Effector CD8-positive, alpha-beta T cell (primary cell): ENCODE measurements at places on chromosomes 4 and X.

DNA sequence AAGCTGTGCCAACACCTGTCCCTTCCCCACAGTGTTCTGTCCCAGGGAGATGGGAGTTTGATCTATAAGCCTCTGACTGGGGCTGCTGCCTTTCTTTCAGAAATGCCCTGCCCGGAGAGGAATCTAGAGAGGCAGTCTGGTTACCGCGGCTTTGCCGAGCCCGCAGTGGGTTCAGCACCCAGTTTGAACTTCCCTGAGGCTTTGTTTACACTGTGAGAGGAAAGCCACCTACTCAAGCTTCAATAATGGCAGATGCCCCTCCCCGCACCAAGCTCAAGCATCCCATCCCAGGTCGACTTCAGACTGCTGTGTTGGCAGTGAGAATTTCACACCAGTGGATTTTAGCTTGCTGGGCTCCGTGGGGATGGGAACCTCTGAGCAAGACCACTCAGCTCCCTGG, 33.3 kb upstream of the ARSJ start:
- no peak for DNase-seq

DNA sequence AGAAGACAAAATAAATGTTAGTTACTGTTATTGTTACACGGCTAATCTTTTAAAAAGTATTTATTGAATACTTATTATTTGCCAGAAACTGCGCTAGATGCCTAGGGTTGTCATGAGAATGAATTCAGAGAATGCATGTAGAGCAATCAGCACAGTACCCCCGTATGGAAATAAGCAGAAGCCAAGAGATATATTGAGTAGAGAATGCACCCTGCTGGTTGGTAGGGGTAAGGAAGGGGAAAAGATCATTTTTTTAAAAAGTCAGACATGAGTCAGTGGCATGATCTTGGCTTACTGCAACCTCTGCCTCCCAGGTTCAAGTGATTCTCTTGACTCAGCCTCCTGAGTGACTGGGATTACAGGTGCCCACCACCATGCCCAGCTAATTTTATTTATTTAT, 13.1 kb upstream of the DRP2 start:
- no peak for DNase-seq

DNA sequence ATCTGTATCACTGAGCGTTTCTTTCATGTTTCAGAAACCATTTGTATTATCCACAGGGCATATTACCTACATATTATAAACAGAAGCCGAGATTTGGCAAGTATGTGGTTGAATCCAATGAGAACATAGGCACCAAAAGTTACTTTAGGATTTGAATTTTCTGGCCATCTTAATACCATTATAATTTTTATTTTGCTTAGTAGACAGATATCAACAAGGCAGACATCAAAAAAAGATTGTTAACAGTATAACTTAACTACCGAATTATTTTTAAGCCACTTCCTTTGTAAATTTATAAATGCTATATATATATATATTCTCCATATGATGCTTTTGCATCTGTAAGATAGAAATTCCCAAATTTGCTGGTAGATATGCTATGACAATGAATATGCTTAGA, 2.2 kb downstream of the GUCY1B1 start:
- no peak for DNase-seq

GRCh38 chr4:132827522-132827921, 321.6 kb upstream of the PCDH10 start:
- no peak for DNase-seq

GRCh38 chr4:151267822-151268535, 9.0 kb upstream of the PRSS48 start:
- no peak for DNase-seq

DNA sequence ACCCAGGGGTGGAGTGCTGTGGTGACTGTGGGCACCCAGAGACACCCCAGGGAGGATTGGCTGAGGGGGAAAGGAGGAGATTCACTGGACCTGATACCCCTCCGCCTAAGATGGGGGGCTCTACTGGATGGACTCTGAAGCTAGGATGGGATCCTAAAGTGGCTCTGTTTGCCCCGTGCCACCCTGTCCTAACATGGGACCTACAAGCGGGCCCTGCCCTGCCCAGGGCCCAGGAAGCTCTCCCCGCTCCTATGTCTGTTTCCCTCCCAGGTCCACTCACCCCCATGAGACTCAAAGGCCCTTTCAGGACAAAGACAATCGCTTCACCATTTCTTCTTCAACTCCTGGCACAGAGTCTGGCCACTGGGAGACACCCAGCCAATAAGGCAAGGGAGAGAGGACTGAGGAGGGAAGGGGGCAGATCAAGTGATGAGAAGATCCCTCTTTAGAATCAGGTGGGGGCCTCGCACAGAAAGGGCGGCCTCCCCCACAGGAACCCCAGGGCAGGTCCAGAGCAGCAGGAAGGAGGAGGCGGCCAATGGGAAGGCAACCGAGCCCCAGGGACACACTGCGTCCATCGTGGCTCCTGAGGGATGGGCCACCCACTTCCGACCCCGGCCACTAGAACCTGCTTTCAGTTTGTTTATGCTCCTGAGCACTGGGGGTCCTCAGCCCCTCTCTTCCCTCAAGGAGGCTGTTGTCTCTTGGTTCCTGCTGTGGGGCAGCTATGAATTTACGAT, 155.4 kb downstream of the AFAP1 start:
- no peak for DNase-seq

DNA sequence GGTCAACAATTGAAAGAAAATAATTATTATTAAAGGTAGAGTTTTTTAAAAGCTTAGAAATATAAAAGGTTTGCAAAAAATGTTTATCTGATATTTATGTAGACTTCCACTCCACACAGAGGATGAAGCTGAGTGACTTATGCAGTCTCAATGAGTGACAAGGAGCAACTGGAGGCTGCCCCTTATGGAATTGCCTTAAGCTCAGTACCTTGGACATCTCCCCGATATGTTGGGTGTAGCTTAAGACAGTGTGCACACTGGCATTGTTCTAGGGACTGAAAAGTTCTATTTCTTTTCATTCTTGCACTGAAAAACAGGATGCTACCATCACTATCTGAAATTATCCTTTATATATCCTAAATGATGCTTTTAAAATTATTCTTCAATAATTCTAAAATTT, 292.1 kb downstream of the PRDM5 start:
- no peak for DNase-seq

GRCh38 chrX:44949125-44949524, 76.1 kb downstream of the KDM6A start:
- no peak for DNase-seq

GRCh38 chr4:88006956-88007303, 505 bp upstream of the PKD2 start:
- DNase-seq, result no peak

GRCh38 chr4:142356801-142357200, 489.3 kb downstream of the INPP4B start:
- DNase-seq, result no peak

DNA sequence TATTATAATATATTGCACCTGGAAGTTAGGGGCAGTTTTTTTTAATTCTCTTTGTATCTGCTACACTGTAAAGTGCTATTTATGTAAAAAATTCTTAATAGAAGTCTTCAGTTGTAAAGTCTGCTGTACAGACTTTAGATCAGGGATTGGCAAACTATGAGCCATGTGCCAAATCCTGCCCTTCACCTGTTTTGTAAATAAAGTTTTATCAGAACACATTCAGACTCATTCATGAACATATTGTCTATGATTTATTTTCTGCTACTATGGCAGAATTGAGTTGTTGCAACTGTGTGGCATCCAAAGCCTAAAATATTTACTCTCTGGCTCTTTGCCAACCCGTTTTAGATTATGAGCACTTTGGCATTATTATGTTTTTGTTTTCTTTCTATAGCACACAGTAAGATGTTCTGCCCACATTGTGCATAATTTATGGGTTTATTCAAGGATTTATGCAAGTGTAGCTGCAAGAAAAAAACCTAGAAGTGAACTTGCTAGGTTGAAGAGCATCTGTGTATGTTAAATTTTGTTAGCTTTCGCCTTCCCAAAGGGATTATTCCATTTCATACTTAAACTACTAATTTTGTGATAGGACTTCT, 56.9 kb downstream of the CLCN3 start:
- DNase-seq, result no peak

GRCh38 chr4:153789741-153790499, 1.0 kb upstream of the SFRP2 start:
- no peak for DNase-seq

- DNase-seq, result no peak
Measured at GRCh38 chrX:46433892-46434291, 111.3 kb downstream of the ZNF674 start.

DNA sequence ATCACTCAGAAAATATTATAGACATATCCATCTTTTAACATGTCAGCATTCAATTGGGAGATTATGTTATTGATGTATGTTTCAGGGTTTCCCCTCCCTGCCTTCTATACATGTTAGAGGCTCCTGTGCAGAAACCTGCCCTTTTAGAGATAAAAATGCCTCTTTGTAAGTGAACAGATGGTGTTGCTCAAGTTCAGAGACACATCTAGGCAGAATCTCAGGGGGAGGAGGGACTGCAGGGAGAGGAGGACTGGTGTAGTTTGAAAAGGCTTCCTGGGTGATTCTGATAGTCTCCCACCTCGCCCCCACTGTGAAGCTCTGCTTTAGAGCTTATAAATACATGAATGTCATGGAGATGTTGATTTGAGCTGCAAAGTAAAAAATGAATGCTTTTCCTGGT, 12.0 kb upstream of the UNC5C start:
- no peak for DNase-seq

- DNase-seq, result no peak
Measured at GRCh38 chr4:4406455-4407298, 19.8 kb downstream of the NSG1 start.

DNA sequence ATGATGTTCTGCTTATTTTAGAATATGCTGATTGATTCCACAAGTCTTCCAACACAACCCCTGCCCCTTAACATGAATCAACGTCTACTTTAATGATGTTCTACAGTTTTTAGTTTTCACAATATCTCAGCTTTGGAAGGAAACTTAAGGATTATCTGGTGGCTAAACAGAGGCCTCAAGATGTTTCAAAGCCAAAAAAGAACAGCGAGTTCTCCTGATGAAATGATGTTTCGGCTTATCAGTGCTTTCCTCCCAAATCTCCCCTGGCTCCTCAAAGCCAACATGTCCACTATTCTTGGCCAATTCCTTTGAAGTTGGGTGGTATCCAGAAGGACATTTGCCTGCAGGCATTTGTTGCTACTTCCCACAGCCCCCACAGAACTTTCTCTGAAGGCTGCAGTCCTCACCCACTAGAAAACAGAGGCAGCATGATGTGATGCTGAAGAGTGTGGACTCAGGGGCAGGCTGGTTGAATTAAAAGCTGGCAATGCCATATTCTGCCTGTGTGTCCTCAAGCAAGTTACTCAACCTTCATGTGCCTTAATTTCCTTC, 87.3 kb downstream of the ADGRG4 start:
- DNase-seq, result no peak

DNA sequence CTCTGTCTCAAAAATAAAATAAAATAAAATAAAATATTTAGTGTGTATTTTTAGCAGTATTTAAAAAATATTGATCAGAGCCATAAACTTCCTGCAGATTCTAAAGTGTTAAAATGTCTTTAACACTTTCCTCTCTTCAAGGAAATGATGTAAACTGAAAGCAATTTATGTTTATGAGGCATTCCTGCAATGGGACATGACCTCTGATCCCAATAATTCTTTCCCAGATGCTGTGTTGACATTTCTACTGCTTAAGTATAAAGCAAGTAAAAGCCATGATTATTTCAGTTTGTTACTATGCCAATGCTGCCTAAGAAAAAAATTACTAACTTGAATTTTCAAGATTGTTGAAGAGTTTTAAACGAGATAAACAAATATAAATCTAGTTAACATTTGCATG, 29.0 kb downstream of the COQ2 start:
- DNase-seq, result no peak

DNA sequence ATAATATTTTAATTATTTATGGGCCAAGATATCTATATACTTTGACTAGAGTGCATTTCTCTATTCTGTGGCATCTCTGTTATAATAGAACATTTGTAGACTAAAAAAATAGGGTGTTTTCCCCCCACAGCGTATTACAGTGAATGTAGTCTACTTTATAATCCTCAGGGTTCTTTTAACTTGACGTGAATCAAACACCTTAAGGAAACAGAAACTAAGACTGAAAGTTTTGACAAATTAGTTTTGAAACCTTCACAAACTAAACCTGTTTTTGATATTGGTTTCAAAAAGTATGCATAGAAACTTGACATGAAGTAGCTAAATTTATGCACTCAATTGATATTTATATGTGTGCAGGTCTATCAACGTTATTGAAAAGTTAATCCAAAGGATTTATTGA, 1963.1 kb upstream of the TENM3 start:
- no peak for DNase-seq

- DNase-seq, result no peak
Measured at GRCh38 chrX:44980403-44980802, 107.4 kb downstream of the KDM6A start.

DNA sequence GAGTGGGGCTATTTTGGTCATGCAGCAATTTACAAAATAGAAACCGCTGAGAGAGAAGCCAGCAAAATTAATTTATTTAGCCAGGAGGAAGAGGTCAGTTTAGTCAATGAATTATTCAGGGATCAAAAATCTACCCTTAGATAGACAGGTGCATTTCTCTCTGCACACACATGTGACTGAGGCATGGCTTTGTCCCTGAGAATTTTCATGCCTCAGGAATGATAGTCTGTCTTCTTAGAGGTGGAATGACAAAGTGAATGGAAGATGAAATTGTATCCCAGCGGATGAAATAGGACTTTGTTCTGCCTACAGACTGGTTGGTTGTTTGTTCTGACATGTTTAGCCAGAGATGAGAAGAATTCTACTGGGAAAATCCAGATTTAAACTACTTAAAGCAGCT, 46.0 kb downstream of the ANKRD50 start:
- DNase-seq, result no peak

- no peak for DNase-seq
Measured at GRCh38 chrX:106730401-106730800, 3.9 kb downstream of the RNF128 start.

GRCh38 chr4:90443231-90443630, 316.0 kb downstream of the CCSER1 start:
- no peak for DNase-seq

- no peak for DNase-seq
Measured at GRCh38 chrX:9430346-9430921, 34.4 kb upstream of the TBL1X start.

DNA sequence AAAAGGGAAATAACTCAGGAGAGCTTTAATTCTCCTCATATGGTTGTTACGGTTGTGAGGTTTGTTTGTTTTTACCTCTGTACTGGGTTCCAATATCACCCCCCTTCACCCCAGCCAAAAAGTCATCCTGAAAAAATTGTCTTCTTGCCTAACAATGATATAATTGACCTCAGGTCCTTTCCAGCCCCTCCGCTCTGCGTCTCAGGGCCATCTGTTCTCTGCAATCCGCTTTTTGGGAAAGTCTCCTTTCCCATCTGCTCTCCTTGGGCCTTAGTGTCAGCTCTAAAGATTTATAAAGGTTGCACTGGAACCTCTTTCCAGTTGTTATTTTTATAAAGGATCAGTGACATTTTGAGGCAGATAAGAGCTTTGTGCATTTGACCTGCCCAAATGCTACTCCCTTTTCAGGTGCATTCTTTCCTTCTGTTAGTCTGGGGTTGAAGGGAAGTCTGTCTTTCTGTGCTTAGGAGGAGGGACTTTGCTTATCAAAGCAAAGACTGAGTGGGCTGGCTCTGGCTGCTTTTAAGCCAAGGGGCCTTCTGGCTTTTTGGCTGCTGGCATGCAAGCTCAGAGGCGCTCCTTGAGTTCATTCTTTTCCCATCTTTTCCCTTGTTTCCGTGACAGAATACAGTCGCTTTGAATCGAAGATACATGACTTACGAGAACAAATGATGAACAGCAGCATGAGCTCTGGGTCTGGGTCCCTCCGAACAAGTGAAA, 34.1 kb downstream of the DLG3 start:
- no peak for DNase-seq

- no peak for DNase-seq
Measured at GRCh38 chr4:175813821-175814220, 1.8 kb upstream of the GPM6A start.

- no peak for DNase-seq
Measured at GRCh38 chr4:77872723-77873445, 10.3 kb downstream of the MRPL1 start.
